ENCODE measurements at places on chromosomes 4 and X.

- no peak for DNase-seq
Observed at GRCh38 chr4:7971881-7972500, 32.3 kb upstream of the AFAP1 start.

DNA sequence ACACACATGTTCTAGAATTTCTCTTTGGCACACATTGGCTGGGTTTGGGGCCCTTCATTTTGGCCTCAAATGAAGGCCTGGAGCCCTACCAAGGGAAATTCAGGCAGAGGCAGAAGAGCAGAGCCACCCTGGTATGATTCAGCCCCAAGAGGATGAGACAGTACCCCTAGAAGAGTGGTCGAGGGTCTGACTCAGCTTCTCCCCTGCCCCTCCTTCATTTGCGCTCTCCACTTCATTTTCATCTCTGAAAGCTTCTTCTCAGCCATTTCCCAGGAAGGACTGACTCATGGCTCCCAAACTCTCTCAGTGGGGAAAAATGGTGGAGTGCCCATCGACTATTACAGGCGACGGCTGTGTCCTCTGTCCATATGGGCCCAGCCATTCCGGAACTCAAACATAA lies 43.5 kb downstream of the MAMLD1 start:
- no peak for DNase-seq

DNA sequence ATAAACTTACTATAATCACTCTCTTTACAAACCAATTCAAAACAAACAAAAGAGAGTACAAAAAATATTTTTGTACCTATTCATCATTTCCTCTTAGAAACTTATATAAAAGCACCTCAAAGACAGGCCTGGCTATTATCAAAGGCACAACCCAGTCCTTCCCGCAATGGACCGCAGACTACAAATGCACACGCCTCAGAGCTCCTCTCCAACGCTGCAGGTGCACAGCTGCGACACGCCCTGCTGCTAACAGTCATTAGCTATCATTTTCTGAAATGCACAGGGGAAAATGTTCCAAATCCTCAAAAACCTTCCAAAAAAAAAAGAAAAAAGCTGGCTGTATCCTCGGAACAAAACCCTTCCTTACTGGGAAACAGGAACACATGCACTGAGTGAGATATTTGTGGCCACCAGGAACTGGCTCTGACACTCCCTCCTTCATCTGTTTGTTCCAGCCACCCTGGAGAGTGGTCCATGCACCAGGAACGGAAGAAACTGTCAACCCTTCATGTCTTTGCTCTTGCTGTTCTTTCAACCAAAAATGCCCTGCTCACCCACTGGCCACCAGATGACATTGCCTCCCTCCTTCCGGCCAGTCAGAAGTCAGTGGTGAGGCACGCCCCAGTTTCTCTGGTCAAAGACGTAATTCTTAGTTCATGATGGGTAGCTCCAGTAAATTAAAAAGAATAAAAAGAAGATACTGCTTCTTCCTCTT lies 16.7 kb downstream of the IRF2 start:
- no peak for DNase-seq

- no peak for DNase-seq
Observed at GRCh38 chr4:67996127-67996526, 32.8 kb upstream of the TMPRSS11A start.

DNA sequence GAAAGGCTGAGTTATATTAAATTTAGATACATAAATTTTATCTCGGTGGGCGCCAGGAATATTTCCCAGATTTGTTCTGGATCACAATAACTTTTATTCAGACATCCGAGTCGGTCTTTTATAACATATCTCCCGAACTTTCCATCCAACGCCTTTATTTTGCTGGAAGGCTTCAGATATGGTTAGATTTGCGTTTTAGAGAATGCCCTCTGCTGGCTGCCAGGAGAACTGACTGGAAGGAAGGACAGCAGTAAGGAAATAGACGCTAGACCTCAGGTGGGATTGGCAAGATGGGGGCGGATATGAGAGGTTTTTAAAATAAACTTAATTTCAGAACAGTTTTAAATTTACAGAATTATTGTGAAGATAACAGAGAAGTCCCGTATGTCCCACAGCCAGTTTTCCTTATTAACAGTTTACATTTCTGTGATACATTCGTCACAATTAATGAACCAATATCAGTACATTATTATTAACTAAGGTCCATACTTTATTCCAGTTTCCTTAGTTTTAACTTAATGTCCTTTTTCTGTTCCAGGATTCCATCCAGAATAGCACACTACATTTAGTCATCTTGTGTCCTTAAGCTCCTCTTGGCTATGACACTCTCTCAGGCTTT lies 4.6 kb upstream of the KANTR start:
- no peak for DNase-seq
